Adipocyte (in vitro differentiated cells): ENCODE measurements at places on chromosomes 1 and 21.

DNA sequence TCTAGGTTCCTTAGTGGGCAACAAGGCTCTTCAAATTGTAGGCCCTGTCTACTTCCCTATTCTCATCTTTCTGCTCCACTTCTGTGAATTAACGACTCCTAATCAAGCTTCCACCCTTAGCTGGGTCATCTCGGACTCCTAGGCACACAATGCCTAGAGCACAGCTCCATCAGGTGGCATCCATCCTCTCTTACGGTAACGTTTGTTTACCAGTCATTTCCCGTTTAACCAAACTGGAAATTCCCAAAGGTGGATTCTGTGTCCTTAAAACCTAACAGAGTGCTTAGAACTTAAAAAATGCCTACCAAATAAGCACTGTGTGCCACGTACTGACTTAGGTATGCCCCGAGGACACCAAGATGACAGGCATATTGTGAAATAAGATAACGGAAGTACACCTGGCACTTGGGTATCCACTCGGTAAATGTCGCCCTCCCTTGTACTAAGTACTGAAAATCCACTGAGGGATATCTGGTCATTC is 1.5 kb downstream of the PARP1 start:
- DNase-seq, result peak; percentile 38

GRCh38 chr1:109274533-109275476 is 8.1 kb downstream of the PSRC1 start:
- DNase-seq, result peak; percentile 69

DNA sequence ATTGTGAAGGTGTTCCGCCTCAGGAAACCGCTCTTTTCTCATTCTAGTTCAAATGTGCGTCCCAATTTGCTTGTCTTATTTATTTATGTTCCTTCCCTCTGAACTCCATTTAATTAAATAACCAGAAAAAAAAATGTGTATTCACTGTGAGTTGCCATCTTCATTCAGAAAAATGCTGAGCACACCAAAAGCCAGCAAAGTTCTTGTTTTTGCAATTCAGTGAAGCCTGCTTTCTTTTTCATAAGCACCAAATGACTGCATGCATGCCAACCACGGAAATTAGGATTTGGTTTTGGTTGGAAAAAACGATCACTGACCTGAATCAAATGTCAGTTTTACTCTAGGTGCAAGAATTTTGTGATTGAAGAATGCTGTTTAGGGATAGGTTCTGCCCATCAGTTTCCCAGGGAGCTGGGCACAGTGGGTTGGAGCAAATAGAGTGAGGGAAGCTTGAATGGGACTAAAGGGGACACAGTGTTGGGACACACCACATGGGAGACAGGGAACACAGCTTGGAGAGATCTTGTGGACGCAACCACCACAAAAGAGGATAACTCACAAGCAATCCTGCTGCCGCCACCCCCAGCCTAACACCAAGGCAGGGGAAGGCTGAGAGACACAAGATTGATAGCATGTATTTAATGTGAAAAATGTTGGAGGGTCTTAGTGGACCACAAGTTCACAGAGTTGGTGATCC is 183.4 kb upstream of the GALNT2 start:
- no peak for DNase-seq

GRCh38 chr1:29599071-29599470 is 362.7 kb downstream of the PTPRU start:
- no peak for DNase-seq

- DNase-seq, result peak; percentile 78
These were observed 14.9 kb upstream of the CENPS start for GRCh38 chr1:10415211-10415930.

GRCh38 chr1:214229736-214230135 is 51.2 kb upstream of the SMYD2 start:
- no peak for DNase-seq

DNA sequence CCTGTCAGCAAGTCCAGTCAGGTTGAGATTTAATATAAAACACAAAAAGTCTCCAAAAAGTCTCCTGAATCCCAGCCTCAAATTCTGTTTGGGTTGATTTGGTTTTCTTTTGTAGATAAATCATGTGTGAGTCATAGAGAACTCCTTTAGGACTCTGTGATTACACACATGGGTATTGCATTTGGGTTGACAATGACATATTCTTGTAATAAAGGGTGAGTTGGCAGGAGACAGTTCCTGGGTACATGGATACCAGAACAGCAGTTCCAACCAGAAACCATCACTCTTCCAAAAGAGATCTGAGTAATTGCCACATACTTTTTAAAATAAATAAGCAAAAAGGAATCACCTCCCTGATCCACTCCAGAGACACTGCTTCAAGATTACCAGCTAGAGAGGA is 8.9 kb downstream of the CR2 start:
- no peak for DNase-seq

DNA sequence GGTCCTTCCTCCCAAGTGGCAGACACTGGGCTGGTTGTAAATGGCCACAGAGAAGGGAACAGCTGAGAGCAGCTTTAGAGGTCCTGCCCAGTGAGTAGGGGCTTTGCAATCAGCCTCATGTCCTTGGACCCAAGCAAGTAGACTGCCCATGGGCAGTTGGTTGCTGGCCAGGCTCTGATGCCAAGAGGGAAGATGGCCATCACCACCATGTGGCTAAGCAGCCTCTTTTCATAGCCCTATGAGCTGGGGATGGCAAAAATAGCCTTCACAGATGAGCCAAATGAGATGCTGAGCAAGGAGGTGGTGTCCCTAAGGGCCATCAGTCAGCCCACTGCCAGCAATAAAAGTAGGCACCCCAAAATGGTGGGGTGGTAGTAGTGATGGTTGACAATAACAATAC is 3.2 kb downstream of the DISP3 start:
- DNase-seq, result no peak

DNA sequence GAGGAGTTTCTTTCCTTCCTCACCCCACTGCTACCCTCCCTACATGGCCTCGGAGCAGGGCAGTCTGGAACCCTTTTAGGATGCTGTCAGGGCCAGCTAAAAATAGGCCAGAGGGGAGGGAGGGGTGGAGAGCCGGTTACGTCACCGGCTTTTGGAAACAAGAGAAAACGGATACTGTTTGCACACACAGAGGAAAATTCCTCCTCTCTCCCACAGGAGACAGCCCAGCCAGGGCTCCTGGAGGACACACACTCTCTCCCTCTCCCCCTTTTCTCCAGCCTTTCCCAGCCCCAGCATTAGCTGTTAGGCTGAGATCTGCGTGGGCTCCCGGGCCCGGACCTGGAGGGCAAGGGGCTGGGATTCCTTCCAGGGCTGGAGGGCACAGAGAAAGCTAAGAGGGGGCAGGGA is 20.0 kb upstream of the ALDH4A1 start:
- peak; percentile 96 for DNase-seq

GRCh38 chr1:221045842-221046831 is 166.9 kb downstream of the HLX start:
- peak; percentile 56 for DNase-seq

DNA sequence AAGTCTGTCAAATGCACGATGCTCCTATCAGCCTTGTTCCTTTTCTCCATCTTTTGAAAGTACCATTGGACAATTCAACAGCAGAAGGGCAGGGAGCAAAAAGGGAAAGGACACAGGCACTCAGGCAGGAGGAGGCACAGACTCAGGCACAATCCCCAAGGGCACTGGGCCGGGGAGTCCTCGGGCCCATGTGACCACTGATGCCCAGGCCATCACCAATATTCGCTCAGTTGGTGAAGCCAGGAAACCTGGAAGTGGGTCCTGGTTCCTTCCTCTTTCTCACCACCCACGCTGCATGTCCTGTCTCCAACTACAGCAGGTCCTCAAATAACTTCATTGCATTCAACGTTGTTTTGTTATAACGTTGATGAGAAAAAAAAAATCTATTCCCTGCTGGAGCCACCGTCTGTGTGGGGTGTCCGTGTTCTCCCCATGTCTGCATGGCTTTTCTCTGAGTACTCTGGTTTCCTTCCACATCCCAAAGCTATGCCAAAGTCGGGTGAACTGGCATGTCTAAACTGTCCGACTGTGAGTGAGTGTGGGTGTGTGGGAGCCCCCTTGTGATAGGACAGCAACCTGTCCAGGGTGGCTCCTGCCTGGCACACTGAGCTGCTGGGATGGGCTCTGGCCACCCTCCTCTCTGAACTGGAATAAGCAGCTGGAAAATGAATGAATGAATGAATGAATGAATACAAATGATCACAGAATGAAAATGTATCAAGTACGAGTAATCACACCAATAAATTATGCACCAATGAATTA is 12.5 kb downstream of the NID1 start:
- DNase-seq, result no peak

DNA sequence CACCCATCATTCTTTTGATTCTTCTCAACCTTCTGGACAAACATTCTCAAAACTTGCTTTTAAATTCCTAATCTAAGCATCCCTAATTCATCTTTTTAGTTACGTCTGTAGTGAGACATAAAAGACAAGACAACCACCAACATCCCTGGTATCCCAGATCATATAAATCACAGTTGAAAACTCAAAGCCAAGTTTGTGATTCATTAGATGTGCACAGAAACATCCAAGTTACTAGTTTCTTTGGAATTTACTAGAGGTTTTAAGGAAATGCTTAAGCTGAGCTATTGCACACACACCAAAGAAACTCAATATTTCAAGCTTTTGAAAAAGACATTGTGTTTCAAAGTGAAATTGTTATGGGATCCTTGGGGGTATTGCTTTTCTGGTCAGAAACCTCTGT is 47.6 kb downstream of the ATP6V1G3 start:
- DNase-seq, result peak; percentile 73
